ENCODE measurements at places on chromosomes 5 and 9.

- DNase-seq = no peak
Observed at GRCh38 chr5:72281764-72282499, 38.1 kb downstream of the MRPS27 start.

DNA sequence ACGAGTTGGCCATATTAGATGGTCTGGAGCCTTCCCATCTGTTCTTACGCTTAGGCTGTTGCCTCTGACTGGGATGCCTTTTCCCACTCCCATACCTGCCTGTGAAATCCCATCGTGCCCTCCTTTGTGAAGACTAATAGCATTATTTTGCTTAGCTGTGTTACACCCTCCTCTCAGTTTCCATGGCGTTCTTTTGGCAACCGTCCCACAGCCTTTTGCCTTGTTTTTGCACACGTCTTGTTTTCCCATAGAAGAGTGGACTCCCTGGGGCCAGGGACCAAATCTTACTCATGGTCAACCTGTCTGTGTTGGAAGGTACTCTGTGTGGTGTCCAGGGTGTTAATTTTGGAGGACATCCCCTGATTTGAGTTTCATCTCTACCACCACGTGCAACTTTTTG, 242.1 kb downstream of the HSPA4 start:
- no peak for DNase-seq

- no peak for DNase-seq
Observed at GRCh38 chr9:136538599-136539426, 7.0 kb downstream of the NOTCH1 start.

- no peak for DNase-seq
Observed at GRCh38 chr5:115963566-115963965, 1.3 kb downstream of the LVRN start.

GRCh38 chr9:79583952-79584654, 12.3 kb downstream of the TLE4 start:
- no peak for DNase-seq

DNA sequence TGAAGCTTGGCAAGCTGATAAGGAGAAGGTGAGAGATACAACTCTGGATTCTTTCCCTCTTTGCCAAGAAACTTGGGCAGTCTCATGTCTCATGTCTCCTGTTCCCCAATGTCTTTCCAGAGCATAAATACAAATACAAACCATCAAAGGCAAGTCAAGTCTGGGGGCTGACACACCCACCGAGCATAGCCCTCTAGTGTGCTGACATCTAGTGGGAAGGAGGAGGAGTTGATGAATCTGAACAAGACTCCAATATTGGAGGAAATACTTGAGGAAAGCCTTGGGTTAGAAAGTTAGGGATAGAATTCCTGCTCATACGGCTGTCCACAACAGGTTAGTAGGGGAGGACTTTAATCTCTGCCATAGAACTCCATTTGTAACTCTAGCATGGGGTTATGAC, 8.6 kb downstream of the MLANA start:
- DNase-seq = no peak

- DNase-seq = no peak
Observed at GRCh38 chr5:138869763-138870500, 5.2 kb downstream of the LRRTM2 start.

DNA sequence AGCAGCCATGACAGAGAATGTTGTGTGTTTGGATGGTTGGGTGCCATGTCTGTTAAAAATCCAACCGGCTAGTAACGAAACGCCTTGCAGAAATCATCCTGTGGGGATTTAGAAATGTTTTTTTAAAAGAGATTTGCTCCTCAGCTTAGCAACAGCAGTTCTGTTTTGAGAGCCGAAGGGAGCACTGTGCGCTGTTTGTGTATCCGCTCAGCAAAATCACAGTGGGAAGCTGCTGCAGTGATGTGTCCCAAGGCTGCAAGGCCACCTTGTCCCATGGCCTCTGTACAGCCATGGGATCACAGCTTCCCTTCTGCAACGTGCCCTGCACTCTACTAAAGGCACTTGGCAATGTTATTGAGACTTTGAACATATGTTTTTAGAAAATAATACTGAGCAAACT, 40.9 kb downstream of the TRIO start:
- no peak for DNase-seq

DNA sequence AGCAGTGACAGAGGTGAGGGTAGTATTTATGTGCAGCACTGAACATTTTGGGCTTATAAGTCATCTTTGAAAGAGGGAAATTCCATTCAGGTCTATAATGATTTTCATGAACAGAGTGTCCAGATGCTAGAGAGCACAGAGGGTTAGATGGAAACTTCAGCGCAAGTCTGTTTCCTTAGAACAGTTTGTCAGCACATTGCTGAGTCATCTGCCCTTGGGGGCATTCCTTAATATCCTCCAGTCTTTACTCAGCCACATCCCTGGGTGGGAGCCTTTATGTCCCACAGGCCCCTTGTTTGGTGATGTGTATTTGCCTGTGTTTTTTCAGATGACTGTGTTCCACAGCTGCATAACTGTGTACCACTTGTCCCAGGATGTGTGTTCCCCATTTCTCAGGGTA, 138.5 kb upstream of the S1PR3 start:
- no peak for DNase-seq

- DNase-seq = no peak
Observed at GRCh38 chr5:82591021-82591515, 312.9 kb upstream of the RPS23 start.

GRCh38 chr5:93303291-93303691, 277.7 kb downstream of the NR2F1-AS1 start:
- DNase-seq = no peak

DNA sequence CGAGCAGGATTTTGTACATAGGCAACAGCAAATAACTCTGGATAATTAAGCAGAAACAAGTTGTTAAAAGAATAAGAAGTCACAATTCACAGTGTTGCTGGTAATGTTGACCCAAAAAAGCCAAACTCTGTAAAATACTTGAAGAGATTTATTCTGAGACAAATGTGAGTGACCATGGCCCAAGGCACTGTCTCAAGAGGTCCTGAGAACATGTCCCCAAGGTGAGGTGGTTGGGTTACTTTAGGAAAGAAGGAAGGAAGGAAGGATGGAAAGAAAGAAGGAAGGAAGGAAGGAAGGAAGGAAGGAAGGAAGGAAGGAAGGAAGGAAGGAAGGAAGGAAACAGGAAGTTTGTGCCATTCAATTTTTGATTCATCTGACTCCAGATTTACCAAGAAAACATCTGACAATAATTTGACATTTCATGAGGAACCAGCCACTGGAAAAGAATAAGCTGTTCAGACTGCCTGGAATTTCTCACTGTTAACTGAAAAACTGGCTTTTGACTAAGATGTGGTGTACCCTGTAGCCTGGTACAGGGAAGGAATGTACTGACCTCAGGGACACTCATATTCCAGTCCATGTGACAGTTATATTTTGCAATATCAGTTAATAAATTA, 295.9 kb upstream of the TNC start:
- no peak for DNase-seq

DNA sequence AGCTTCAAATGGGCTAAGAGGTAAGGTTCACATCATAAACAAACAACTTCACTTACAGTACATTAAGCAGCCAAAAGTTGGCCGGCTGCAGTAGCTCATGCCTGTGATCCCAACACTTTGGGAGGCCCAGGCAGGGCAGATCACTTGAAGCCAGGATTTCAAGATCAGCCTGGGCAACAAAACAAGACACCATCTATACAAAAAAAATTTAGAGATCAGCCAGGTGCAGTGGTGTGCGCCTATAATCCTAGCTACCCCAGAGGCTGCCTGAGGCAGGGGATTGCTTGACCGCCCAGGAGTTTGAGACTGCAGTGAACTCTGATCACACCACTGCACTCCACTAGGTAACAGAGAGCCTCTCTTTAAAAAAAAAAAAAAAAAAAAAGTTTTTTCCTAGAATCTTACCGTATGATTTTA, 16.9 kb downstream of the UBTD2 start:
- no peak for DNase-seq

DNA sequence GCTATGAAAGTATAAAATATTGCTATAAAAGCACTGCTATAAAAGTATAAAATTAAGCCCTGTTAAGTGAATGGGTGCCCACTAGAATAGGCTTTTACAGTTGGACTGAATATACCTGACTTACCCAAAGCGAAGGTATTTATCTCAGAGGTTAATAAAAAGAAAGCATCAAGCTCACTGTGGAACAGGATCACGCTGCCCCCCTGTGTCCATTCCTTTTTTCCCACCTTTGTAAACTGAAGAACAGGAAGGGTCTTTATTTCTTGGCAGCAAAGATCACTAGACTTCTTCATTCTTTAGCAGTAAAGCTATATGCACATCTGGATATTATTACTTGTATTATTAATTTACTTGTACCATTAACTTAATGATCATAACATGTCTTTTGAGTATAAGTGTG, 22.1 kb upstream of the PLPP6 start:
- DNase-seq = no peak

GRCh38 chr5:33995865-33996264, 11.4 kb upstream of the SLC45A2 start:
- DNase-seq = no peak

Data from stimulated activated CD4-positive, alpha-beta T cell treated with anti-CD3 and anti-CD28 coated beads, Interleukin-1b, Interleukin-23, amount 100 ng/mL, for 1 hour (primary cell).